ENCODE measurements at places on chromosomes 2 and 18.
A peak's percentile ranks its signal among the peaks of the same experiment; 100 is the strongest.

DNA sequence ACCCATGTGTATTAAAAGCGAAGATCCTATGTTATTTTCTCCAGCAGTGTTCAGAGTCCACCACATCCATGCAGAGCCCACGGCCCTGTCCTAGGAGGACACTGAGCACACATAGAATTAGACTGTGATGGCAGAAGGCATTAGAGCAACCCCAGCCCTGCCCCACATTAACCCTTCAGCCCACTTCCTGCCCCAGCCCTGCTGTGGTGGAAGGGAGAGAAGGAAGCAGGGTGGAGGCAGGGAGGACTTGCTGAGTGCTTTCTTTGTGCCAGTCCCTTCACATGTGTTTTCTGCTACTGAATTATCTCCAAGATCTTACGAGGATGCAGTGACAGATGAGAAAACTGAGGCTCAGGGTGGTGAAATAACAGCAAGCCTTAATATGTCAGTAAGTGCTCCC, 339.0 kb downstream of the SMAD2 start:
- no peak for DNase-seq

DNA sequence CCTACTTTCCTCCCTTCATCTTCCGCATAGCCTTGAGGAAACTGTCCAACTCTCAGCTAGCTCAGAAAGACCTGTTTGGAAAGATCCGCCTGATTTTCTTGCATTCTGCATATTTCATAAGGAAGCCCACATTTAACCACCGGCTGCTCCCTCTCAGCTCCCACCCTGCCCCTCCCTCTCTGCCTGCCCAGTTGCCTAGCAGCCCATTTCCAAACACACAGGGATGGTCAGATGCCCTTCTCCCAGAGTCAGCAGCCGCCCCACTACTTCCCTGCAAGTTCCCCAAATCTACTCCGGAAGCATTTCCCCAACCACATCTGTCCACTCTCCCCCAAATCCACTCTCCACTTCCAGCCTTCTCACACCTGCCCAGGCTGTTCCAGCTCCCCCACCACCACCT, 96.0 kb downstream of the TNS1 start:
- no peak for DNase-seq

DNA sequence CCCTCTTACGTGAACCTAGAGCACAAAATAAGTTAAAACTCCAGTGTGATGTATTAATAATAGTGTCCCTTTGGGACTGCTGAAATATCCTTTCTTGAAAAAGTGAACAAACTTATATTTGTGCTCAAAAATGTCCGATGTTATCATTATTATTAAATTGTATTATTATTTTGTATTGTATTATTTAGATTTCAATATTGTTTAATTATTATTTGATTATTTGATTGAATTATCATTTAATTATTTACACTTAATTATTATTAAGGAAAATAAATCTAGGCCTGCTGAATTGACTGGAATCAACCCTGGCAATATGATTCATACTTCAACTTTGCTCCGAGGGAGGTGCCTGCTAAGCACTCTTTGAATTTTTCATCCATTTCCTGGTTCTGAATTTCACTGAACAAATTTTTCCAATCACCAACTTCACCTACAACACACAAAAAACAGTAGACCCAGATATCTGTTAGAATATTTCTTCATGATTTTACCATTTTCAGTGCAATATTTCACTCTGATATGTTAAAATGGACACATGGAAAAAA, 10.9 kb upstream of the EIF2AK2 start:
- DNase-seq: no peak

DNA sequence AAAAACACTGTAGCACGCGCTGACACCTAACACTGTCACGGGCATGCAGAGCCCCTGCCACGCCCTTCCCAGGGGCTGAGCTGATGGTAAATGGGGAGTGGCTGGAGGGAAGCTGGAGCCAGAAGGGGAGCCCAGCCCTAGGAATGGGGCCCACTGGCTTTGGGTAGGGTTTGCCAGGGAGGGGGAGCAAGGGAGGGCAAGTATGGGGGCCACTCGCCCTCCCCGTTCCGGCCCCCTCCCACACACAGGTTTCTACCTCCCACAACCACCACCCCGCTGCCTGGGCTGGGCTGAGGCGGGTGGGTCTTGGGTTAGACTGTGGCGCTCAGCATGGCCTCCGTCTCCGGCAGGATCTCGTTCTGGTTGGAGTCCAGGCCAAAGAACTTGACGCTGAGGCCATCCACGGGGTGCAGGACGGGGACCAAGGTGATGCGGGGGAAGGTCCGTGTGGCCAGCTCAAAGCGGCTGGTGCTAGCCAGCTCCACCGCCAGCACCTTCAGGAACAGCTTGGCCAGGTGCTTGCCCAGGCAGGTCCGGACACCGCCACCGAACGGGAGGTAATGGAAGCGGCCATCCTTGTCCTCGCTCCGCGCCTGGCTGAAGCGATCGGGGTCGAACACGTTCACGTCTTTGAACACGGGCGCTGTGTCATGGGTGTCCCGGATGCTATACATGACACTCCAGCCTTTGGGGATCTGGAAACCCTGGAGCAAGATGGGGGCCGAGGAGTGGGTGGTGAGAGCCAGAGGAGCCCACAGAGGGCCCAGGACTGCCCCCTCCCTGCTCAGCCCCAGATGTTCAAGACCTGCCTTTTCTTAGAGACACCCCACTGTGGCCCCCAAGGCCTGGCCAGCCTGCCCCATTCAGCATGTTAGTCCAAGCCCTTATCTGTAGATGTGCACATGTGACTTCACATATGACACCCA, 15.5 kb downstream of the CYP26B1 start:
- DNase-seq: no peak

DNA sequence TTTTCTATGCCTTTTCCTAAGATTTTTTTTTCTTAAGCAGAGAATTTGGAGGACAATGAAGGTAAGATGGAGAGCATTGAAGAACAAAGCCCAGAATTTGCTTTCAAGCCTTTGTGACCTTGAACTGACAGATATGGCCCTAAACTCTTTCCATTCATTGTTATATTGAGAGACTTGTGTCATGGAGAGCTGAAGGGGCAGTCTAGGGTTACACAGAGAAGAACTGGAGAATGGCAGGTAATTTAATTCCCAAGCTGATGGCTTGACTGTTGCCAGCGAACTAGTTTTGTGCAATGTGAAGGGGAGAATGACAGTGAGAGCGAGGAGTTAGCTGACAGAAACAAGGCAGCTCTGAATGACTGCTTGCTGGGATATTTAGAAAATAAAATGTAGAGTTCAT, 1344.2 kb downstream of the LRP1B start:
- DNase-seq: no peak

- DNase-seq: no peak
Measured at GRCh38 chr18:74544898-74545297, 10.6 kb downstream of the CNDP1 start.

- no peak for DNase-seq
Measured at GRCh38 chr2:120448961-120449810, 103.2 kb downstream of the INHBB start.

DNA sequence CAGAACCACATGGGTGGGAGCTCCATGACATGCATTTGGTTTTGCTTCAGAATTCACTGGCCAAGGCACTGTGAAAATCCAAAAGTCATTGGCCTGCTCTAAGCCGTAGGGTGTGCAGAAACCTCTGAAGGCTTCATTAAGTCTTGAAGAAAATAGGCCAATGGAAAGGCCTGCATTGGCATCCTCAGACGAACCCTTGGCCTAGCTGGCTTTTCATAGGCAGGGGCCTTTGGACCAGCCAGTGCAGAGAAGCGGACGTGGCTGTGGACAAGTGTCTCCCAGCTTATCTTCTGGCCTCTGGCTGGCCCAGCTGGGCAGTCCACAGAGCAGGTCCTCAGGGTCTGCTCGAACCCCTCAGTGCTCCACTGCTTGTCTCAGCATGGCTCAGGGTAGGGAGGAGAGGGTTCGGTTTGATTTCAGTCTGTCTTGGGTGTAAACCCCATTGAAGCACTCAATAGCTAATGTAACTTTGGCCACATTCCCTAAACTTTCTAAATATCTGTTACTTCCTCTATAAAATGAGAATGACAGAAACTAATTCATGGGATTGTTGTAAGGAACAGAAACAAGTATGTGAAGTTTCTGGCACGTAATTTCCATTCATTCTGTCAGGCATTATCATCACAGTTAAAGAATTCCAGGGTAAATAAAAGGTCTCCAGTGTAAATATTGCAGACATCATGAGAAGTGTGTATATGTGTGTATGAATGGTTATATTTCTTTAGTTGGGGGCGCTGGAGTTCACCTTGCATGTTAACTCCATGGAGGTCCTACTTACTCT, 125.5 kb downstream of the TFCP2L1 start:
- no peak for DNase-seq

GRCh38 chr2:15812187-15812780, 128.1 kb upstream of the MYCN start:
- DNase-seq: no peak

DNA sequence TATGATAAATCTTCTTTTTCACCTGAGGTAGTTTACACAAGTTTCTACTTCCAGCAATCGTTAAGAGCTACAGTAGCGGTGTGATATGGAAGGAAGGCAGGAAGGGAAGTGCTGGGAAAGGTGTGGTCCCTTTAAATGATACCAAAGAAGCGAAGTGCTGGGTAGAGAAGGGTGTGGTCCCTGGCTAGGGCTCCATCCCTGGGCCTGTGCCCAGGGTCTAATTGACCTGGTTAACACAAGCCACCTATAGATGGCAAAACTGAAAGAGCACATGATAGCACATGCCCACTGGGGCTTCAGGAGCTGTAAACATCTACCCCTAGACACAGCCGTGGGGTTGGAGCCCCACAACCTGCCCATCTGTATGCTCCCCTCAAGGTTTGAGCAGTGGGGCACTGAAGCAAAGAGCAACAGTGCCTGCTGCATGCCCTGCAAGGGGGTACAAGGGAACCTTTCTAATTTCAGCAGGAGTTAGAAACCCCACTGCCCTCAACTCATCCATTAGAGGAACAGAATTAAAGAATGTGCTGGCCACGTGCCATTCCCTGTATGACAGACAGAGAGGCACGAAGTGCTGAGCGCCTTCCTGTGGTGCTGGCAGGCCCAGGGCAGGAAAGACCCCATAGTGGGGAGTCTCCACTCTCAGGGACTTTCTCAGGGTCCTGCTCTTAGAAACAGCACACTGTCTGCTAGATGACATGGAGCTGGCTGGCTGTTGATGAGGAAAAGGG, 153.1 kb upstream of the LMAN1 start:
- no peak for DNase-seq

GRCh38 chr2:219296142-219296541, 13.1 kb downstream of the PTPRN start:
- DNase-seq: no peak

DNA sequence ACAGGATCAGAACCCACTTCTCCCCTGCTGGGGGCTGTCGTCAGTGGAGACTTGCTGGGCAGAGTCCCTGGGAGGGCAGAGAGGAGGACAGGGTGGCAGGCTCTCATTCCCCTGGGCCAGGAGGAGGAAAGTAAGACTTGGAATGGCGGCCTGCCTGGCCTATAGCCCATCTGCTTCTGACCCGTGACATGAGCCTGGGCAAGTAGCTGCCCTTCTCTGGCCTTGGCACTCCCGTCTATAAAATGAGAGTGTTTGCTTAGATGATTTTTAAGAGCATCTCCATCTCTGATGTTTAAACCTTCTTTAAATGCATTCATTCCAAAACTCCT, 173.0 kb downstream of the DDX1 start:
- DNase-seq: no peak

- peak; percentile 20 for DNase-seq
Measured at GRCh38 chr2:24491542-24492420, 727 bp downstream of the NCOA1 start.

GRCh38 chr18:32057624-32058165, 34.0 kb upstream of the RNF138 start:
- DNase-seq: no peak

DNA sequence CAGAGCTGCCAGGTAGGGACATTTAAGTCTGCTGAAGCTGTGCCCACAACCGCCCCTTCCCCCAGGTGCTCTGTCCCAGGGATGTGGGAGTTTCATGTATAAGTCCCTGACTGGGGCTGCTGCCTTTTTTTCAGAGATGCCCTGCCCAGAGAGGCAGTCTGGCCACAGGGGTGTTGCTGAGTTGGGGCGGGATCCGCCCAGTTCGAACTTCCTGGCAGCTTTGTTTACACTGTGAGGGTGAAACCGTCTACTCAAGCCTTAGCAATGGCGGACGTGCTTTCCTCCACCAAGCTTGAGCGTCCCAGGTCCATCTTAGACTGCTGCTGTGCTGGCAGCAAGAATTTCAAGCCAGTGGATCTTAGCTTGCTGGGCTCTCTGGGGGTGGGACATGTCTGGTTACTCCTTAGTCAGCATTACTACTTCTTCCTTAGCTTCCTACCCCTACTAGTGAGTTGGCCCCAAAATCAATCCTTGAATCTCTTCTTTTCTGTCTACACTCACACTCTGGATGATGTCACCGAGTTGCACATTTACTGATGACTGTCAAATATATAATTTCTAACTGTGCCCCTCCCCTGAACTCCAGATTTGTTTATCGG, 31.8 kb upstream of the FSHR start:
- no peak for DNase-seq
